ENCODE measurements at places on chromosomes 1 and 21. TPM values are rescaled to one million over a fixed set of nuclear protein-coding genes. Genes with fewer than 3 reads are reported as not detected.
A peak's percentile ranks its signal among the peaks of the same experiment; 100 is the strongest.

F13B gene
- polyA plus RNA-seq = not detected

CRYAA gene
- polyA plus RNA-seq = not detected

TCHHL1 gene
- polyA plus RNA-seq = not detected

MPZ gene
- polyA plus RNA-seq = 23.2 TPM

- no peak for DNase-seq
These were observed 17.8 kb upstream of the OTUD7B start for GRCh38 chr1:150028322-150028721.

GRCh38 chr1:202416641-202417040 lies 68.1 kb downstream of the PPP1R12B start:
- DNase-seq = no peak

- DNase-seq = no peak
These were observed 3.8 kb downstream of the BCL9 start for GRCh38 chr1:147545133-147545532.

DNA sequence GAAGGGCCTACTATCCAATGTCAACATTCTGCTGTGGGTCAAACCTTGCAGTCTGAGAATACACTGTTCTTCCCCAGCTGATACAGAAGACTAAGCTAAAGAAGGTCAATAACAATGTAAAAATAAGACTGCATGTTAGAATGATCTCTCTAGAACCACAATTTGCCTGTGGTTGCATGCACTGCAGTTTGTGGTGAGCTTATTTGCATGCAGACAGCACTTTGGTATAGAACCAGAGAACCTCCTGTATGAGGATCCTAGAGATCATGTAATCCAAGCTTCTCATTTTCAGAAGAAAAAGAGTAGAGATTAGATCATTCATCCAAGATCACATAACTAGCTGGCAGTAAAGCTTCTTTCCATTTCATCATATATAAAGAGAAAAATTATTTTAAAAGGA lies 15.8 kb downstream of the SYNJ1 start:
- no peak for DNase-seq

DNA sequence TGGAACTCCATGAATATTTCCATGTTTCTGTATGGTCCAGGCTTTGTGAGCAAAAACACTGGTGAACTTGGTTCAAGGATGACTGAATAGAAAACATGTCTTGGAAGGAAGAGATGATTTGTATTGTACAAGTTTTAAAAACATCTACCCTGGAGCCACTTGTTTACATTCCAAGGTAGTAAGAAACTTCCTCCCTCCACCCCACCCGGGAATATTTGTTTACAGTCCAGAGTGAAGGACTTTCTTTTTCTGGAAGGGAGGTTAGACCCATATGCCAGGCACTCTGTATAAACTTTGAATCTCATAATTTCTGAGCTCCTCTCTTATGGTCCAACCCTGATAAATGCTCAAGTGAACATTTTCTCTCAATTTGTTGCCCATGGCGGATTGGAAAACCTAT lies 323.3 kb upstream of the LYPLAL1 start:
- DNase-seq = no peak

DNA sequence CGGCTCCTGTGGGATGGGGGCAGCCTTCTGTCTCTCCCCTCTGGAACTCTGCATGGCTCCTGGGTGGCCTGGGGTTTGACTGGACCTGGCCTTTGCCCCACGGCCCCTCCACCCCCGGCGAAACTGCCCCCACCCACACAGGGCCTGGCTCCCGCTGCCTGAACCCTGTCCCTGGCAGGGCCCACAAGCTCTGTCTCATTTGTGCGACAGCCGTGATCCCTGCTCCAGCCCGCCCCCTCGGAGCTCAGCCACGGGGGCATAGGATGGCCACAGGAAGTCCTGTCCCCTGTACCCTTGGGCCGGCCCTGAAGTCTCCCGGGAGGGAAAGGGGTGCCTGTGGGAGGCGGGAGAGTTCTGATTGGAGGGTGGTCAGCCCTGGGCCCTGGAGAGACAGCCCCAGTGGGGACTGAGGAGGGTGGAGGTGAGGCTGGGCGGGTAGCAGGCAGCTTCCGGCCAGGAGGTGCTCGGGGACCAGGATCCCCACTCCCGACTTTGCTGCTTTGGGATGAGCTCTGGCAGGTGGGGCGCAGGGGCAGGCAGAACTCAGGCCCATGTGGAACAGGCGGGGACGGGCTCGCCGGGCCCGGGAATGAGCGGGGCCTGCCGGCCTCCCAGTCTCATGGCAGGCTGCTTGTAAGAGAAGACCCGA lies 45.1 kb downstream of the SLX9 start:
- peak; percentile 66 for DNase-seq

GRCh38 chr1:185568155-185569123 lies 165.8 kb upstream of the HMCN1 start:
- no peak for DNase-seq

DNA sequence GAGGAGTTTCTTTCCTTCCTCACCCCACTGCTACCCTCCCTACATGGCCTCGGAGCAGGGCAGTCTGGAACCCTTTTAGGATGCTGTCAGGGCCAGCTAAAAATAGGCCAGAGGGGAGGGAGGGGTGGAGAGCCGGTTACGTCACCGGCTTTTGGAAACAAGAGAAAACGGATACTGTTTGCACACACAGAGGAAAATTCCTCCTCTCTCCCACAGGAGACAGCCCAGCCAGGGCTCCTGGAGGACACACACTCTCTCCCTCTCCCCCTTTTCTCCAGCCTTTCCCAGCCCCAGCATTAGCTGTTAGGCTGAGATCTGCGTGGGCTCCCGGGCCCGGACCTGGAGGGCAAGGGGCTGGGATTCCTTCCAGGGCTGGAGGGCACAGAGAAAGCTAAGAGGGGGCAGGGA lies 20.0 kb upstream of the ALDH4A1 start:
- peak; percentile 92 for DNase-seq

DNA sequence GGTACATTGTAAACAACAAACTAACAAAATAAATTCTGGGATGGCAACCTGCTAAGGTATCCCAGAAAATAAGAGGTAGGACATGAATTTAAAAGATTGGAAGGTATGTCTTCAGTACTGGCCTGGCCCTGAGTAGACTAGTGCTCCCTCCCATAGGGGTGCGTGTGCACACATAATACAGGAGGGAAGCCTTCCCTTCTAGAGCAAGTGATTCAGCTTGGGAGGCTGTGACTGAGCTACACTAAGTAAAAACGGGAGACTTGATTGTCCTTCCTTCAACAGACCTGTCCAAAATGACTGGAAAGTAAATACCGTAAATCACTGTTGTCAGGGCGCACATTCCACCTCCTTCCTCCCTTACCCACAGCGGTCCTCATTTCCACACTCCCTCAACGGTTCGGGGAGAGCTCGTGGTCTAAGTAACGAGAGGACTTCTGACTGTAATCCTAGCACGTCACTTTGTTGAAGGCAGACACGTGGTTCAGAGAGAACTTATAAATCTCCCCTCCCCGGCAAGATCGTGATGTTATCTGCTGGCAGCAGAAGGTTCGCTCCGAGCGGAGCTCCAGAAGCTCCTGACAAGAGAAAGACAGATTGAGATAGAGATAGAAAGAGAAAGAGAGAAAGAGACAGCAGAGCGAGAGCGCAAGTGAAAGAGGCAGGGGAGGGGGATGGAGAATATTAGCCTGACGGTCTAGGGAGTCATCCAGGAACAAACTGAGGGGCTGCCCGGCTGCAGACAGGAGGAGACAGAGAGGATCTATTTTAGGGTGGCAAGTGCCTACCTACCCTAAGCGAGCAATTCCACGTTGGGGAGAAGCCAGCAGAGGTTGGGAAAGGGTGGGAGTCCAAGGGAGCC lies at the start of gene TGFB2:
Gene TGFB2 (plus strand): TSS at position 523 of the 859 bp plus-strand sequence. CDS start 1,366 bp downstream, outside the sequence.
- DNase-seq = peak; percentile 34

All from right cardiac atrium (tissue), 5 donors.